Fibroblast of skin of left biceps (primary cell): ENCODE measurements at places on chromosomes 2 and 18.
A peak's percentile ranks its signal among the peaks of the same experiment; 100 is the strongest.

DNA sequence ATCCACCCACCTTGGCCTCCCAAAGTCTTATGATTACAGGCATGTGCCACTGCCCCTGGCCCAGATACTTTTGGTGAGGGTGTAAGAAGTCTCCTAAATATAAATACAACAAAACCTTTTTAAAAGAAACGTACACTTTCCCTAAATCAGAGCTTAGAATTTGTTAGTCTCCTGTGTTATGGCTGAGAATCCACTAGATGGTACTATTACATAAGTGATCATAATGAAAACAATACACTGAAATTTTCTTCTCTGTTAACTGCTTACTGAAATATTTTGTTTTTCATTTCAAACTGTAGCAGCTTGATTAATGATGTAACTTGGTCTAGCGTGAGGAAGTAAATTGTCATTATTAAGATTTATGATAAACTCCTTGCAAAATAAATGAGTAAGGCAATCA lies 74.8 kb upstream of the FAM98A start:
- no peak for DNase-seq

DNA sequence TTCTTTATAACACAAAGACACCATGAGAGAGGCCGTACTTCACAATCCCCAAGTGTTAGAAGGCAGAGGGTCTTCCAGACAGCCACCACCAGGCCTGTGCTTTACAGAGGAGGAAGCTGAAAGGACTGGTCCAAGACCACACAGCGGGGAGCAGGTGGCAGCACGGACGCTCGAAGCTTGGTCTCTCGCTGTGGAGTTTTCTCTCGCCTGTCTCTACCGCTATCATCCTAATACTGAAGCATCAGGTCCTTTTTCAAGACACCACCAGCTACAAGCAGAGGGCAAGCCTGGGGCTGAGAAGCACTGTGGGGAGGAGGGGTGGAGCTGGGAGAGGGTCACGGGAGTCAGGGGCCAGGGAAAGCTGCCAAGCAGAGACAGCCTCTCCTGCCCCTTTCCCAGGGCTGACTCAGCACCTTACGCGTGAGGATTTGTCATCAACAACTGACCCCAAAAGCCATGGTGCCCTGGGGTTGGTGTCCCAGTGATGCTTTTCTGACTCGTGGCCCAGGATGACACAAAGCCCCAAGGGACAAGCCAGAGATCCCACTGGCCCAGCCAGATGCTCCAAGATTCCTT lies 31.9 kb upstream of the FOSL2 start:
- no peak for DNase-seq

GRCh38 chr2:33441235-33441810 lies 35.1 kb upstream of the RASGRP3 start:
- peak; percentile 36 for DNase-seq

- DNase-seq: no peak
These were observed at the start of gene DLGAP1 for GRCh38 chr18:4455113-4455811. TSS of gene DLGAP1 (minus strand) at chr18:4455307.

- DNase-seq: no peak
These were observed 7.3 kb upstream of the PRLH start for GRCh38 chr2:237558961-237559641.

- DNase-seq: no peak
These were observed 419.5 kb downstream of the NUP35 start for GRCh38 chr2:183543731-183544130.

GRCh38 chr2:66689456-66690051 lies 254.6 kb downstream of the MEIS1 start:
- DNase-seq: no peak

DNA sequence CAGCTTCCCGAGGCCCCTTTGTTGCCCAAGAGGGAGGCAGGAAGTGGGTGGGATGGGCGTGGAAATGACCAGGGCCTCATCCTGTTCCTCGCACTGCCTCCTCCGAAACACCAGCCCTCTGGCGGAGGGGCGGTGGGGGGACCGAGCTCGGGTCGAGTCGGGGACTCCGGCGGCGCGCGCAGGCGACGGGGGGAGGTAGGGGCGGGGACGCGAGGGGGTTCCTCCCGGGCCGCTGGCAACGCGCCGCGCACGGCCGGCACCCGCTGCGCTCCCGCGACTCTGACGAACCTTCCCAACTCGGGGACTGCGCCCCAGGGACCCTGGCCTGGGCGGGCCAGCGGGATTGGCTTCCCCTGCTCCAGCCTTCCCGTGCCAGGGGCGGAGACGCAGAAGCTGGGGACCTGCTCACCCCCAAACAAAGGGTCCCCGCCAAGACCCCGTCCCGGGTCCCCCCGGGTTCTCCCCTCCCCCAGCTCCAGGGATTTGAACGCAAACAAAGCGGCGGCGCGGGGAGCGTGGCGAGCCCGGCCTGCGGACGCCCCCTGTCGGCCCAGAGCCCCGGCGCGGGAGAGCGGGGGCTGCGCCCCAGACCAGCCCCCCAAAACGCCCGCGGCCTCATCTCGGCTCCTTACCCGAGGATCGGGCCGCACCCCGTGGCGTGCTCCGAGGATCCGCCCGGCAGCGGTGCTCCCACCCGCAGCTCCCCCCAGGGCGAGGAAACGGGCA lies 1.2 kb downstream of the SEMA4C start:
- DNase-seq: peak; percentile 86

DNA sequence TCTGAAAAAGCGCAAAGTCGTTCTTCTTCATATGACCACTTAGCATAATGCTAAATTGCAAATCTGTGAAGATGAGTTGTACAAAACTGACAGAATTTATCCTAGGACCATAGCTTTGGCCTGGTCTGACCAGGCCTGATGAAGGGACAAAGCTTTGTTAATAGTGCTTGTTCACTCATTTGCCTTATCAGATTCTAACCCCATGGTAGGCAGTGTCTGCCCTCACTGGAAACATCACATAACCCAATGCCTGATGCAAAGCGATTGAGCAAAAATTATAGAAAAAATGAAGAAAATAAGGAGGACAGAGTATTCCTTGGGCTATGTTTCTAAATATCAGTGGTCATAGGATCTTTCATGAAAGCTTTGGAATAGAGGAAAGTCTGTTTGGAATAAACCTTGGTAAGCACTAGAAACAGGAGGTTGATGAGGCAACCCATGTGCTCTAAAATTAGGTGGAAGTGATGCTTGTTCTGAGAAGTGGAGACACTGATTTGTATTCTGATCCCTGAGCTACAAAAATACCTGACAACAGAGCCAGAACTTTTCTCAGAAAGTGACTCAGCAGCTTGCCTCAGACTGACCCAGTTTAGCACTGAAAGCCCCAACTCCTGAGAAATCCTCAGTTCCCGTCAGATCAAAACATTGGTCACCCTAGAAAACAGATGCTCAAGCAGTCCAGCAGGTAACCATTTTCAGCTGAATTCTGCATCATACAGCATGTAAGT lies 131.4 kb upstream of the MAPRE2 start:
- DNase-seq: no peak

GRCh38 chr18:52130624-52131301 lies 209.2 kb upstream of the DCC start:
- DNase-seq: no peak

- DNase-seq: no peak
These were observed 25.0 kb downstream of the CREG2 start for GRCh38 chr2:101362316-101362715.

DNA sequence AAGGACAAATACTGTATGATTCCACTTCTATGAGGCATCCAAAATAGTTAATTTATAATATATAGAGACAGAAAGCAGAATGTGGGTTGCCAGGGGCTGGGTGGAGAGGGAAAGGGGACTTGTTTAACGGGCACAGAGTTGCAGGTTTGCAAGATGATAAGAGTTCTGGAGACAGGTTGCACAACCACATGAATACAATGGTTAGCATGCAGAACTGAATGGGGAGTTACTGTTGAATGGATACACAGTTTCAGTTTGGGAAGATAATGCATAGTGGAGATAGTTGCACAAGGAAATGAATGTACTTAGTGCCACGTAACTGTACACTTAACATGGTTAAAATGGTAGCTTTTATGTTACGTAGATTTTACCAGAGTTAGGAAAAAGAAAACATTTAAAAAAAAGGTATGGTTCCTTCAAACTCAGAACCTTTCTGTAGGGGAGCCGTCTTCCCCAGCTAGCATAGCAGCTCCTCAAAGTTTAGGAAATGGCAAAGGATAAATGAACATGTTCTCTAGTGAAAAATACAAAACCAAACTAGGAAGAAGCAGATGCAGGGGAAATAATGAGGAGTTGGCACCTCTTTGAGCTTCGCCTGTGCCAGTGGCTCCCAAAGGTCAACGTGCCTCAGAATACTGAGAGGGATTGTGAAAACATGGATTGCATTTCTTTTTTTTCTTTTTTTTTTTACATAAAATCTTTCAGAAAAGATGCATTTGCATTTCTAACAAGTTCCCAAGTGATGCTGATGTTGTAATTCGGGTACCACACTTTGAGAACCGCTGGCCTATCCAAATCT lies 95.2 kb downstream of the ZCCHC2 start:
- DNase-seq: no peak

DNA sequence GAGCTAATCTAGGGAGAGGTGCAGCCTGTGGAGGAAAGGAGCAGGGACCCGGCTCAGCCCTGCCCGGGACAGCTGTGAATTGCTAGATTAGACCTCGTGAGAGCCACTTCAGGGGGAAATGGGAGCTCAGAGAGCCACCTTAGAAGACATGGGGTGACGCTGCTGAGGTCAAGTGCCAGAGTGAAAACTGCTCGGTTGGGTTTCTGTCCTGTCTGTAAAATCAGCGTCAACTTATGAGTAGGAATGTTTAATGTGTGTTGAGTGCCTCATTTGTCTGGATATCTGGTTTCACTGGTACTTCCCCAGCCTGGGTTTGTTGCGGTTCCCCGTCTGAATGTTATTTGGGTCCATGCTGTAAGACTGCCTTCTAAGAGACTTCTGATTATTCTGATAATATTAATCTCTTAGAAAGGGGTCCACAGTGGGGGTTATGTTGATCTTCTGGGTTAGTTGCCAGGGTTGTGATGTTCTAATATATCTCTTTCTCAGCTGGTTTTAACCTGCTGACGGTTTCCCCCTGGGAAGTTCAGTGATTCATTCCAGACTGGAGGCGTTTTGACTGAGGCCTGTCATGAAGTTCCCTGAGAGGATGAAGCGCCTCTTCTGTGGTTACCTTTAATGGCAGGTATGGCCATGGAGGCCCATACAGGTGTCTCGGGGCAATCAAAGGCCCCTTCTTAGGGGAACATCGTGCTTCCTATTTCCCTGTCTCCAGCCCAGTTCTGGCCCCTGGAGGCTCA lies 175.9 kb downstream of the SH3RF3 start:
- no peak for DNase-seq

DNA sequence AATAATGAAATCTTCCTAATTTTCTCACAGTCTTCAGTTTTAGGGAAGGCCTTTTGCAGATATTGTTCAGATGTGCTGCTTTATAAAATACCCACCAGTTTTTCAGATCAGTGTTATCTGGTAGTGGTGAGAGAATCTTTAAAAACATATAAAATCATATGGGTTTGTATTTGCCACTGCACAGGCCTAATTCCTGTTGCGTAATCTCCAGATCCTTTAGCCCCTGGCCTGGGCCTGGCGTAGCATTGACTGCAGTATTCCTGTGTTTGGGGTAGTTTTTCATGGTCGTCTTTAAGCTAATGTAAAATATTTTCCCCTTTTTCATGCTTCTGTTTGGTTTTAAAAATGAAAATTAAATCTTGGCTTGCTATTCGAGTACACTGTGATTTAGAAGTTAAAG lies 43.2 kb downstream of the TSHZ1 start:
- DNase-seq: no peak

GRCh38 chr18:58694720-58695468 lies 23.6 kb downstream of the MALT1 start:
- DNase-seq: no peak

DNA sequence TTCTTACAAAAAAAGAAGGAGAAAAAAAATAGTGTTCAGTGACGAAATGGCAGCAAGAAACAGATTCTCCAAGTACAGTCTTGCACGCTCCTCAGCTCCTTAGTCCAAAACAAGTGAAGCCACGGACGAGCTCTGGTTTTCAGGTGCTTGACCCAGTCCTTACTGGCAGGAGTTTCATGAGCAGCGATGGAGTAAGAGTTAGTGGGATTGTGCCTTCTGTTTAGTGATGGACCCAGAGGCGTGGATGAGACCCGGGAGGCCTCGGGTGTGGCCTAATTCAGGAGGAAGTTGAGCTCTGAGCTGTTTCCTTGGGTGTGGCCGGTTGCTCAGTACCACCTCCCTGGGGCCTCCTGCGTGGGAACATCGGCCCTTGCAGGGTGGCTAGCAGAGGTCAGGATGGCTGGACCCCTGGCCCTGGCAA lies 52.0 kb downstream of the KIF5C start:
- DNase-seq: no peak

DNA sequence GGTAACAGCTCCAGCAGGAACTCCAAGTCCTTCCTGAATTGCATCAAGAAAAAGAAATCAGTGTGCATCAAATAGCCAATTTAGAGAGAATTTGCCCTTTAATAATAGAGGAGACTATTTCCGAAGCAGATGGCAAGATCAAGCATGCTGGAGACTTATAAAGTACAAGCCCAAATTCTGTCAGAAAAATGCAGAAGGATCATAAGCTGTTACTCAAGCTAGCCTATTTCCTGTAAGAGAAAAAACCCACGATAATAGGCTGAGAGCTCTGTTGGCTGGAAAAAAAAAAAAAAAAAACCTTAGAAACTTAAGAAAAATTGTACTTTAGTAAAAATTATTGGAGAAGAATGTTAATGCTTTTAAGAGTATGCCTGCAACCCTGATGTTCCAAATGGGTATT lies 24.4 kb upstream of the ITM2C start:
- DNase-seq: no peak

GRCh38 chr2:182049372-182050148 lies 63.9 kb downstream of the PPP1R1C start:
- no peak for DNase-seq

- no peak for DNase-seq
These were observed 14.0 kb downstream of the ALPG start for GRCh38 chr2:232420463-232421188.

GRCh38 chr18:76824145-76824676 lies 1.9 kb downstream of the ZNF236 start:
- DNase-seq: no peak

GRCh38 chr18:7840411-7840810 lies 273.3 kb downstream of the PTPRM start:
- DNase-seq: no peak

DNA sequence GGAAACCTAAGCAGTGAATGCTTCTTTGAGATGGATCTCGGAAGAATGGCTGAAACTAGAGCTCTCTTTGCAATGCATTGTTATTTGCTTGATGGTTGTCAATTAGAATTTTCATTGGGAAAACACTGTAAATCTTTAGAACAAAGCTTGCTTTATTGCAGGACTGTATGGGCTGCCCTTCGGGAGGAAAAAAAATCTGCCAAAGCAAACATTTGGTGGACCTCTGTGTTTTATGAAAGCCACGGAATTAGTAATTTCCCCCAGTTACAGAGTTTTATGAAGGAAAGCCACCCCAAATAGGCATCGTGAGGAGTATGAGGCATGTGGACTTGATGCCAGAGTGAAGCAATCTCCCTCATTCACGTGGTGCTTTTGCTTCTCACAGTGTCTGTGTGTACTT lies 33.5 kb downstream of the RHBDD1 start:
- no peak for DNase-seq

GRCh38 chr2:236663287-236664101 lies 93.9 kb downstream of the ACKR3 start:
- peak; percentile 65 for DNase-seq
